ENCODE measurements at places on chromosomes 7 and 10.

- H3K36me3 ChIP-seq = no peaks in the 10 kb centered on the region
- no peak for DNase-seq
- peaks cover 18% of the 10 kb centered on the region for H3K27me3 ChIP-seq
- H3K27ac ChIP-seq = no peak overlapping the region
- no peaks in the 10 kb centered on the region for H3K4me1 ChIP-seq
Measured at GRCh38 chr10:43682956-43683355, 34.3 kb upstream of the ZNF32 start.

GRCh38 chr7:53292341-53292740 lies 256.9 kb downstream of the POM121L12 start:
- no peak for DNase-seq
- no peaks in the 10 kb centered on the region for H3K27me3 ChIP-seq
- no peaks in the 10 kb centered on the region for H3K36me3 ChIP-seq
- no peaks in the 10 kb centered on the region for H3K4me1 ChIP-seq
- no peak overlapping the region for H3K4me3 ChIP-seq

DNA sequence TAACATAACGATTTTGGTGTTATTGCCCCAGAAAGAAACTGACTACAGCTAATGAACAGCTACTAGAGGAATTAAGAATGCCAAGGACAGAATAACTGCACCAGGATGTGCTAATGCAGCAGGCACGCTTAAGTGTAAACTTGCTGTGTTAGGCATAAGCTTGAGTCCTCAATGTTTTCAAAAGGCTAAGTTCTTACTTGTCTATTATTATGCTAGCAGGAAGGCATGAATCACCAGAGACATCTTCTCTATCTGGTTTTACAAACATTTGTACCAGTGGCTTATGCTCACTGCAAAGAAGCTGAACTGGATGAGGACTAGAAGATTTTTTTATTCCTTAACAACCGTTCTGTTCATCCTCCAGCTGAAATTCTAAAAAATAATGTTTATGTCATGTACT lies 1035.3 kb downstream of the NRG3 start:
- no peaks in the 10 kb centered on the region for H3K27me3 ChIP-seq
- H3K27ac ChIP-seq = no peak overlapping the region
- no peaks in the 10 kb centered on the region for H3K36me3 ChIP-seq

- H3K27me3 ChIP-seq = no peaks in the 10 kb centered on the region
- peak within 1 kb of the TSS; percentile 92 for H3K4me3 ChIP-seq
- DNase-seq = peak; percentile 84
- H3K4me1 ChIP-seq = peaks cover 56% of the 10 kb centered on the region
- peaks cover 7% of the 10 kb centered on the region for H3K36me3 ChIP-seq
- H3K27ac ChIP-seq = peak within 1 kb of the TSS; percentile 95
Measured at GRCh38 chr10:99619851-99620710, at the start of gene SLC25A28. Gene SLC25A28, minus strand, starts transcription at chr10:99620439. Its CDS starts 104 bp downstream, at chr10:99620335.

DNA sequence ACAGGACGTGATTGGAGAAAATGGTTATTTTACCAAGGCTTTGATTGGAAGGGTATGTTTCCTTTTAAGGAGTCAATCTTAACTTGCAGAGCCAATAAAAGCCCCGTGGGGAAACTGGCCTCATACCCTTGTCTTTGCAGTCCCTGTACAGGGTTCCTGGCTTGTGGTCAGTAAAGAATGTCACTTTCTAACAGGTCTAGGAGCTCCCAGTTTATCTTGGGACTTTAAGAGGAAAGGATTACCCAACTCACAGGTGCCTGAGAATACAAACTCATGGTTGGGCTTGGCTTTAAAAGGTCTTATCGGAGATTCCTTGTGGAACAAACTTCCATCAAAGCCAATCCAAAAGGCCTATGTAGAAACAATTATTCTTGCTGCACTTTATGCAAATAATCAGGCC lies 221.8 kb downstream of the PHF14 start:
- no peak for DNase-seq
- no peak overlapping the region for H3K27ac ChIP-seq
- H3K4me1 ChIP-seq = no peaks in the 10 kb centered on the region
- H3K27me3 ChIP-seq = no peaks in the 10 kb centered on the region
- no peak overlapping the region for H3K4me3 ChIP-seq

- no peaks in the 10 kb centered on the region for H3K36me3 ChIP-seq
- H3K27me3 ChIP-seq = no peaks in the 10 kb centered on the region
- H3K4me3 ChIP-seq = no peak overlapping the region
- no peak for DNase-seq
- no peak overlapping the region for H3K27ac ChIP-seq
- no peaks in the 10 kb centered on the region for H3K4me1 ChIP-seq
Measured at GRCh38 chr7:118754608-118755007, 530.1 kb downstream of the ANKRD7 start.

DNA sequence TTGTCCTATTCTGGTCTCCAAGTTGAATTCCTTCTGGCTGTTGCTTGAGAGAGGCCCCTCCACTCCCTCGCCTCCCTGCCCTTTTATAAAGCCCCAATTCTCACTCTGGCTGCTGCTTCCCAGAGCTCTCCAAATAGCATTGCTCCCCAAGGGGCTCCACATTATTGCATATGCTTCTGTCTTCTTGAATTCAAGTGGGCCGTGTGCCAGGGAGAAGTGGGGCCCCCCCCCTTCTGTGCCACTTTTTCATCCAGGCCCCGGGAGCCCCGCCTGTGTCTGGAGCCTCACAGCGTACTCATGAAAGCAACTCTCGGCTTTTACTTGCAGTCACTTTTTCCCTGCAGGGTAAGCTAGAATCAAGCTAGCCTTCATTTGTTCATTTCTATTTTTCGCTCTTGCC lies 265.1 kb downstream of the CCSER2 start:
- peaks cover 6% of the 10 kb centered on the region for H3K27me3 ChIP-seq
- no peaks in the 10 kb centered on the region for H3K36me3 ChIP-seq
- H3K4me3 ChIP-seq = no peak overlapping the region
- no peaks in the 10 kb centered on the region for H3K4me1 ChIP-seq
- H3K27ac ChIP-seq = no peak overlapping the region
- no peak for DNase-seq

DNA sequence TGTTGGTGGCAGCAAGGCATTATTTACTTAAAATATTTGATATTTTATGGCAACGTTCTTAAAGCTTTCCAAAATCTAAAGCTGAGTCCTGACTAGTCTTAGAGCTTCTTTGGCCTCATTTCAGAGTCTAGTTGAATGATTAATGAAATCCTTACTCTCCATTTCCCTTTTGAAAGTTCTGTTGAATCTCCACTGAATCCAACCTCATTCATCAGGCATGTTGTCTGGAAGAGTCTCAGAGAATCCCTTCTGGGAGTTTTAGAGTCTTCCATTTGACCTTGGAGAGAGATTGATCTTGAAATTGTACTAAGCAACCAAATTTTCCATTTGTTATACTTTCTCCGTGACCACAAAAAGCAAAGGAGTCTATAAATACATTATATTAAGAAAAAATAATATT lies 198.5 kb upstream of the TMEM196 start:
- H3K4me1 ChIP-seq = no peaks in the 10 kb centered on the region
- no peaks in the 10 kb centered on the region for H3K27me3 ChIP-seq
- no peak for DNase-seq
- no peak overlapping the region for H3K27ac ChIP-seq
- no peak overlapping the region for H3K4me3 ChIP-seq
- no peaks in the 10 kb centered on the region for H3K36me3 ChIP-seq

DNA sequence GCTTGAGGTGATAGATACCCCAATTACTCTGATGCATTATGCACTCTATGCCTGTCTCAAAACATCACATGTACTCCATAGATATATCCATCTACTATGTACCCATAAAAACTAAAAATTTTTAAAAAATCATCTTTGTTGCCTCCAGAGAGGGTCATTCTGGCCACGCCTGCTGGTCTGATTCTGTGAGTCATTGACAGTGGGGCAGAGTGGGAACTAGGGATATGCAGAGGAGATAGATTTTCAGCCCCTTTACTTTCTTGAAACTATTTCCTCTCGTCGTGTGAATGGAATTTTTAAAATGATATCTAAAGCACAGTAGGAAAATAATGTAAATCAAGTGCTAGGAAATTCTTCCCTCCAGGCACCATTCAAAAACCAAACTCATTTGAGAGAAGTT lies 715.0 kb upstream of the NRP1 start:
- H3K27me3 ChIP-seq = no peaks in the 10 kb centered on the region
- H3K27ac ChIP-seq = no peak overlapping the region

GRCh38 chr10:25631471-25631870 lies 302.6 kb upstream of the MYO3A start:
- DNase-seq = no peak
- no peaks in the 10 kb centered on the region for H3K36me3 ChIP-seq
- H3K4me1 ChIP-seq = no peaks in the 10 kb centered on the region
- H3K27me3 ChIP-seq = no peaks in the 10 kb centered on the region
- H3K27ac ChIP-seq = no peak overlapping the region
- no peak overlapping the region for H3K4me3 ChIP-seq

DNA sequence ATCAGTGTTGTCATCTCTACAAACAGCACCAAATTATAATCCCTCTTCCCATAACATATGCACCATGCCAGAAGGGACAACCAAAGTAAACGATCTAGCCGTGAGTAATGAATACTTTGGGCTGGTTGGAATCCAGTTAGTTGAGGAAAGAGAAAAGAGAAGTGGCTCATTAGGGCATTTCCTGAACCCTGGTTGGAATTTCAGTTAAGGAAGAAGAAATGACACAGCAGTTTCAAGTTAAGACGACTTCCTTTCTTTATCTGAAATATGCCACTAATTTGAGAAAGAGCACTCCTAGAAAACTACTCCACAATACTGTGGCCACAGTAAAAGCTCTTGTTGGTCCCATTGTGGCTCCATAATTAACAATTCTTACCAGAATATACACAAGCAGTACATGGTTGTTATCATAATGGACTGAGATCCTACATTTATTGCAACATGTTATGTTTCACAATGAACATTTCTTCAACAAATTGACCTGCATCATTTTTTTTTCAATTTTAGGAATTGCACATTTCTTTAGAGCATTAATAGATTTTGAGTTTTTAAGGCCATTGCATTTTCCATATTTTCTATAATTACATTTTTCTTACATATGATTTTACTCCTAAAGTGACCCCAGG lies at the start of gene TFEC:
Gene TFEC, minus strand, starts transcription at position 113 of the 626 bp plus-strand sequence. CDS start 46,322 bp downstream, outside the sequence.
- no peak for DNase-seq
- H3K36me3 ChIP-seq = no peaks in the 10 kb centered on the region
- peaks cover 24% of the 10 kb centered on the region for H3K4me1 ChIP-seq
- no peaks in the 10 kb centered on the region for H3K27me3 ChIP-seq
- no peak within 1 kb of the TSS for H3K27ac ChIP-seq

- H3K36me3 ChIP-seq = no peaks in the 10 kb centered on the region
- no peaks in the 10 kb centered on the region for H3K4me1 ChIP-seq
- no peak overlapping the region for H3K27ac ChIP-seq
- no peaks in the 10 kb centered on the region for H3K27me3 ChIP-seq
- no peak for DNase-seq
- no peak overlapping the region for H3K4me3 ChIP-seq
Measured at GRCh38 chr10:115830265-115830970, 442.6 kb downstream of the GFRA1 start.

- DNase-seq = no peak
- no peak overlapping the region for H3K4me3 ChIP-seq
- no peaks in the 10 kb centered on the region for H3K4me1 ChIP-seq
- H3K36me3 ChIP-seq = no peaks in the 10 kb centered on the region
- no peak overlapping the region for H3K27ac ChIP-seq
Measured at GRCh38 chr10:116472891-116473290, 45.2 kb downstream of the PNLIPRP3 start.

DNA sequence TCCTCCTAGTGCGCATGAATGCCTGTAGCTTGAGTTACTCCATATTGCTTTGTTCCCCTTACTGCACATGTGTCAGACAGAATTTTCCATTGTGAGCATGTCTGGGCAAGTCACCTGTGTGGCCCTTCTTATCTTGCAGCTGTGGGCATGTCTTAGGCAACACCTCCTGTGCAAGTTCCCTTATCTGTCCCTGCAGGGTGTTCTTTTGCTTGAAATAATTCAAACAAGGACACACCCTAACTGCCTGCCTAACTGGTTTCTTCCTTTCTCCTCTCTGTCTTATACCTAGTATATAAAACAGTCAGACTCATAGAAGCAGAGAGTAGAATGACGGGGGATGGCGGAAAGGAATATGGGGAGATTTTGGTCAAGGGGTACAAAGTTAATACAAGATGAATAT lies 421.1 kb upstream of the SORCS1 start:
- no peaks in the 10 kb centered on the region for H3K27me3 ChIP-seq
- no peak overlapping the region for H3K4me3 ChIP-seq
- no peak overlapping the region for H3K27ac ChIP-seq
- no peaks in the 10 kb centered on the region for H3K4me1 ChIP-seq
- no peak for DNase-seq

DNA sequence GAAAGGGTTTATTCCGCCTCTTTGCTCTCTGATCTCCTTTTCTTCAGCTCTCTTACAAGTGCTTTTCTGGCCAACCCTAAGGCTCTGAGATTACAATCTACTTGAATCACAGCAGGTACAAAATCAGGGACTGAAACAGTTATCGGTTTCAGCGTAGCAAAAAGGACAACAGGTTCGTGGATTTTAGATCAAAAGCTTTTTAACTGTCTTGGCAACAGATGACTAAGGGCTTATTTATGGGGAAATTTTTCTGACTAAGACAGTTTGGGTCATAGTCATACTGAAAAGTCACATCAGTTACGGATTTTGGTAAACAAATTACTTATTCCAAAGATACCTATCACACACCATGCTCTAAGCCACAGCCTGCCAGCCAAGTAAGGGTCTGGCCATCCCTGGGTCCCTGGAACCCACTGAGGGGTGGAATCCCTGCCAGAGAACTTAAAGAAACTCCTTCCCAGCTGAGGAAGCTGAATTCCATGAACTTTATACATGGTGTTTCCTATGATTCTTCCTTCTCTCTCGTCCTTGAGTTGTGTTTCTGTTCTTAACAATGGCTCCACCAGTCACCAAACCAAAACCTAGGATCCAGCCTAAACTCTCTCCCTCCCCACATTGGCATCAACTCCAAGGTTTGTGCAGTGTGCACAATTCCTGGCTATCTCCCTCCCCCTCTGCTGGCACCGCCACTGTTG lies 169.3 kb downstream of the FAM107B start:
- peak overlapping the region; percentile 94 for H3K27ac ChIP-seq
- H3K36me3 ChIP-seq = peaks cover 30% of the 10 kb centered on the region
- peak overlapping the region; percentile 86 for H3K4me3 ChIP-seq
- DNase-seq = no peak
